ENCODE measurements at places on chromosomes 5 and 9.

DNA sequence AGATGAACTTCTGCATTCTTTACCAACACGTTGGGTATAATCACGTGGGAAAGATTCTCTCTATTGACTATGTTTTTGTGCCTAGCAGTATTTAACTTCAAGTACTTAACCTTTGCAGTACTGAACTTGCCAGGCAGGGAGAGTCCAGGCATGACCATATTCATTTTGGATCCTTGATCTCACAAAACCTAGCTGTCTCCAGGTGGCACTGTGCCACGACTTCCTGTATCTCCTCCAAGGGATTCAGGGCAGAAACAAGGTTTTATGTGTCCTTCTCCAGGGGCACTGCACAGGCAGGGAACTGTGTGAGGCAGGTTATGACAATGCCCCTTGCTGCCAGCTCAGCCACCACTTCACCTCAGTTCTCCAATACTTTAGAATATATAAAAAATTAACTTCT, 11.7 kb upstream of the IFNA5 start:
- DNase-seq = no peak

DNA sequence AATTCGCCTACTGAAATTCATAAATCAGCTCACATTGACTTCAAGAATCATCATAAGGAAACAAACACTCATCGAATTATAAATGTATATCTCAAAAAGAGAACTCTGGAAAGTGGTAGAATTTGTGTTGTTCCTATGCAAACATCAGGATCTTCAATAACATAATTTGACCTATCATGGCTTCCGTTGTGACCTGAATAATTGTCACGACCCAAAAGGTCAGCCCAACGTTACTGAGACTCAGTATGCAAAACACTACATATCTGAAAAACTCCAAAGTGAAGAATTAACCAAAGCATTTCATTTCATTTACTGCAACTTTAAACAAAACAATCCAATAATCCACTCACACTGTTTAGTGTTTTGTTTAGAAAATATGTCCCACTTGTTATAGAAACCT, 1.2 kb downstream of the RAPGEF6 start:
- DNase-seq = no peak

- DNase-seq = no peak
These were observed 71.3 kb upstream of the OTULINL start for GRCh38 chr5:14510156-14510734.

GRCh38 chr9:10612641-10613398, at the start of gene PTPRD:
Gene PTPRD (minus strand): TSS chr9:10613002.
- DNase-seq = peak; percentile 4

- DNase-seq = no peak
These were observed 89.6 kb downstream of the RIC1 start for GRCh38 chr9:5718296-5719032.

DNA sequence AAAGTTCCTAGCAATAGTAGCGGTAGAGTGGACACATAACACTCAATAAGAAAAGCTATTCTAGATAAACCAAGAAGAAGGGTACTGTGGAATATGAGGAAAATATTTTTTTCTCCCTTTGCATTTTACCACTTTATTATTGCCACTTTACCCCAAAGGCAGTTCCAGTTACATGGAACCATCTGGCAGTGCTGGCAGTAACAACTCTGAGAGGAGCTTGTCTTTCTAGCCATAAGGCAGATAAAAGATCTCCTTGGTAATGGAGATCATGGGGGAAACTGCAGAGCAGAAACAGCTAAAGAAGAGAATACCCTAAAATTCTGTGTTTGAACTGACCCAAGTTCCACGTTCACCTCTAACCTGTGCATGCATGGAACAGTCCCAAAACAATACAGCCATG, 38.5 kb downstream of the UBTD2 start:
- DNase-seq = no peak

GRCh38 chr5:135116160-135116561, 82.1 kb upstream of the PITX1 start:
- DNase-seq = no peak

- no peak for DNase-seq
These were observed 93.0 kb upstream of the MPDZ start for GRCh38 chr9:13372510-13372909.

DNA sequence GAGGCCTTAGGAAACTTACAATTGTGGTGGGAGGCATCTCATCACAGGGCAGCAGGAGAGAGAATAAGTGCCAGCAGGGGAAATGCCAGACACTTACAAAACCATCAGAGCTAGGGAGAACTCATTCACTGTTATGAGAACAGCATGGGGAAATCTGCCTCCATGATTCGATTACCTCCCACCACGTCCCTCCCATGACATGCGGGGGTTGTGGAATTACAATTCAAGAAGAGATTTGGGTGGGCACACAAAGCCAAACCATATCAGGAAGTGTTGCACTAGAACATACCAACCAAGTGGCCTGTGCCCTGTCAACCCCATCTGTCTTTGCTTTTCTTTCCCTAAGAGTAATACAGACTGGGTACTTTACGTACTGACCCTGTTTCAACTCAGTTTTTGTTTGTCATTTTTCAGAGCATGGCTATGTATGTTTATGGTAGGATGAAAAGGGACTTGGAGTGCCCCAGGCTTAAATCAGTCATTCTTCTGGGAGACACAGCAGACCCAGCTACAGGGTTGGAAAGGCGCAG, 58.3 kb upstream of the TGFBR1 start:
- DNase-seq = no peak

DNA sequence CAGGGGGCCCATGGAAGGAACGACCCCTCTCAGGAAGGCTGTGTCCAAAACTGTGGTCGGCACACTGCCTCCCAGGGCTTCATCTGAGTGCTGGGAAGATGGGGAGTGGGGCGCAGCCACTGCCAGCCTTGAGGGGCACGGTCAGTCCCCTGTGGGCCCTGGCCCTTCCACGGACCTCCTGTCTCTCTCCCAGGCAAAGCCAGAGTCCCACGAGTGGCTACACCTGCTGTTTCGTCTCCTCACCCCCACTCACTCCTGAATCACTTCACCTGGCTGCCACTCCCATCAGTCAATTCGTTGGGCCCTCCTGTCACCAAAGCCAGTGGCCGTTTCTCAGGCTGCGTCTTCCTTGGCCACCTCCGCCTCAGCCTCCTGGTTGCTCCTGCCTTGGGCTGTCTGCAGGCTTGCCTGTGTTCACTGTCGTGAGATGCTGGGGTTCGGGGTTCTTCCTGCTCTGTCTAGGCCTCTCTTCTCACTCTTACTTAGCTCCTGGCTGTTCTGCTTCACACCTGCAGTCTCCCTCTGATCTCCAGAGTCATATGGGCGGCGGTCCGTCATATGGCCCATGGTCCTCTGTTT, 58.8 kb upstream of the RNF130 start:
- no peak for DNase-seq

- no peak for DNase-seq
These were observed 17.9 kb downstream of the TMEM245 start for GRCh38 chr9:109101810-109102209.

- no peak for DNase-seq
These were observed 338.9 kb downstream of the EFNA5 start for GRCh38 chr5:107331882-107332281.

GRCh38 chr5:147426640-147427327, 83.1 kb downstream of the DPYSL3 start:
- DNase-seq = no peak

DNA sequence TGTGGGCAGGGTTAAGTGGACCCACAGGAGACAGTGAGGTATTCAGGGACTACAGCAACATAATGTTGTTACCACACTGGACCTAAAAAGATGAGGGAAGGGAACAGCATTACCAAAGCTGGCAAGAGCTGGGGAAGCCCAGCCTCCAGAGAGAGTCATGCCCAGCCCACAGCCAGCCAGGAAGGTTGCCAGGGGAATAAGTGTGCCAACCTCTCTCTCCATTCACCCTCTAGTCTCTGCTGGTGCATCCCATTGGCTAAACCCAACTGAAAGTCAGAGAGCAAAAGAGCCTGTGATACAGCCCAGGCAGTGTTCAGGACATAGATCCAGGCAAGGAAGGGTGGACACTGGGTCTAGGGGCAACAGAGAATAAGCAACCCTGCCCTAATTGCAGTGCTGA, 35.8 kb upstream of the AFAP1L1 start:
- no peak for DNase-seq

GRCh38 chr5:96344678-96345577, 88.1 kb downstream of the PCSK1 start:
- DNase-seq = peak; percentile 11

DNA sequence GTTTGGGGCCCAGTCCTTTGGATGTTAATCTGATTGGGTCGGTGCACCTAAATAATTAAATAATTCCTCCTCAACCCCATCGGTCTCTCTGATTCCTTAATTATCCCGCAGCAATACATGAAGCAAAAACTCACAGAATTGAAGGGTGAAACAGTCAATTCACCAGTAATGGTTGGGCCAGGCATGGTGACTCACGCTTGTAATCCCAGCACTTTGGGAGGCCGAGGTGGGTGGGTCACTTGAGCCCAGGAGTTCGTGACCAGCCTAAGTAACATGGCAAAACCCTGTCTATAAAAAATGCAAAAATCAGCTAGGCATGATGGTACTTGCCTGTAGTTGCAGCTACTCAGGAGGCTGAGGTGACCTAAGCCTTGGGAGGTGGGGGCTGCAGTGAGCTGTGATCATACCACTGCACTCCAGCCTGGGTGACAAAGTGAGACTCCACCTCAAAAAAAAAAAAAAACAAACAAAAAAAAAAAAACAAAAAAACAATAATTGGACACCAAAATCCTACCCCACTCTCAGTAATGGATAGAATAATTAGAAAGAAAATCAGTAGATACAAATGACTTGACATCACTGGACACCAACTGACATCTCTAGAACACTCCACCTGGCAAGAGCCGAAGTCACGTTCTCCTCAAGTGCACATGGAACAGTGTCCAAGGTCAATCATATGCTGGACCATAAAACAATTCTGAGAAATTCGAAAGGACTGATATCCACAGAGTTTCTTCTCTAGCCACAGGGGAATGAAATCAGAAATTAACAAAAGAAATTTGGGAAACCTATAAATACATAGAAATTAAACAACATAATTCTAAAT, 5.3 kb downstream of the ABO start:
- no peak for DNase-seq

GRCh38 chr9:136191099-136191959, 13.6 kb downstream of the LHX3 start:
- DNase-seq = no peak

- DNase-seq = no peak
These were observed 79.2 kb downstream of the UBE2QL1 start for GRCh38 chr5:6527749-6528455.

- no peak for DNase-seq
These were observed 115.2 kb upstream of the CXCL14 start for GRCh38 chr5:135694012-135694411.

- DNase-seq = no peak
These were observed 19.9 kb downstream of the CCNH start for GRCh38 chr5:87392801-87393200.

- DNase-seq = no peak
These were observed 70.2 kb downstream of the NR2F1-AS1 start for GRCh38 chr5:93510626-93511380.

DNA sequence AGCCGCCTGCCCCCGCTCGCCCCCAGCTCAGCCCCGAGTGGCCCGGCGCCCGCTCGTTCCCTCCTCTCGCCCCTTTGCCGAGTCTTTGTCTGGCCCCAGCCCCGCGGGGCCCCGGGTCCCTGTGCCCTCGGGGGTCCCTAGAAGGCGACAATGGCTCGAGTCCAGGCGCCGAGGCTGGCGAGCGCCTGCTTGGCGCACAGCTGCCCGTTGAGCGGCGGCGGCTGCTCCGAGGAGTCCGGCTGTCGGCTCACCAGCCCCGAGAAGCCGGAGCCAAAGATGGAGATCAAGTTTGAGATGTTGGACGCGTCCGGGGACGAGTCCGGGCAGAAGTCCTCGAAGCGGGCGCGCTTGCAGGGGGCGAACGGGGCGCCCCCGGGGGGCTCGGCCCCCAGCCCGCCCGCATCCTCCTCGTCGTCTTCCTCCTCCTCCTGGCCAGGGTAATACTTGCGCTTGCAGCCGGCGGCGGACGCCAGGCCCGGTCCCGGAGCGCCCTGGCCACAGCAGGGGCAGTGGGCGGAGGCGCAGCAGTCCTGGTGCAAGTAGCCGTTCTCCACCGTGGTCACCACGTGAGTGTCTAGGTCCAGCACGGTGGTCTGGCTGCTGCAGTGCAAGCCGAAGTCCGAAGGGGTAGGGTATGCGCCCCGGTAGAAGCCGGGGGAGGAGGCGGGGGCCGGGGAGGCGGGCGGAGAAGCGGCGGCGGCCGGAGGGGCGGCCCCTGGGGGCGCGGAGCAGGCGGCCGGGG, 1.2 kb downstream of the IER5L start:
- no peak for DNase-seq

DNA sequence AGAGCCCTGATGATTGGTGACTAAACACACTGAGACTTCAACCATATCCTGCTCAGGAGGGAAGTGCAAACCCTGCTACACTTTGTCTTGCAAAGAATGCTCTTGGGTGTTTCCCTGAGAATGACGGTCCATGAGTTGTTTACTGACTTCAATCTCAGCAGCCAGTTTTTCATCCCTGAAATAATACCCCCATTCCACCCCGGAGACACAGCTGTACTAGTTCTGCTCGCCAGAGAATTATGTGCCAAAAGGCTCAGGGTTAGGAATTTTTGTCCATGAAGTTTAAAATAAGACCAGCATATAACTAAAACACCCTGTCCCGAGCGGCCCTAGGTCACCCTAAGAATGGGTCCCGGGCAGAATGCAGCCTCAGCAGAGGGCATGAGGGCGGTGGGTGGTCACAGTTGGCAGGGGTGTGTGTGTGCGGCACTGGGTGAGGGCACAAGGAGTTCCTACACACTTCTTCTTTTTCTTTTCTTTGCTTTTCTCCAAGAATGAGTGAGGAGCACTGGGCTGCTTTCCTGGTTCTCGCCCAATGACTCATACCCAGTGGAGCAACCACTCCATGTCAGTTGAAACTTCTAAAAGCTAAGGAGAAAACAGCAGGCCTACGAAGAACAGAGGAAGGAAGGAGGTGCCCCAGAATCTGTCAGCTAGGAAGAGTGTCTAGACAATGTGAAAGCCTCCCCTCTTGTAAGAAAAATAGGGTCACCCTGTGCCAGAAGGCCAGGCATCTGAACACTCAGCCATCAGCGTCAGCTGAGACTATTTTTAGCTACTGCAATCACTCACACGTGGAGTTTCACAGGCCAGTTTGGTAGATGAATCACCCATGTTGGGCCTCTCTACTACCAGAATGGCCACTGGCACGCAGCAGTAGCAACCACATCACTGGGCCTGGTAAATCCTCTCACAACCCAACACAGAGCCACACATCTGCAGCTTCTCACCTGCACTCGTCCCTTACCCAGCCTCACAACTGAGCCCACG, 105.9 kb downstream of the DPYSL3 start:
- no peak for DNase-seq
